ENCODE measurements at places on chromosomes 3 and 15. TPM values are rescaled to one million over a fixed set of nuclear protein-coding genes. Genes with fewer than 3 reads are reported as not detected.

AADACL2 gene
- total RNA-seq: not detected

LARP6 gene
- not detected for total RNA-seq

ISL2 gene
- total RNA-seq: not detected

MOBP gene
- total RNA-seq: not detected

SLC9A9 gene
- total RNA-seq: 1.4 TPM

SLC15A2 gene
- 0.59 TPM for total RNA-seq

BRK1 gene
- 83.4 TPM for total RNA-seq

MSL2 gene
- total RNA-seq: 48.3 TPM

GNB4 gene
- 0.88 TPM for total RNA-seq

DUOXA2 gene
- not detected for total RNA-seq

TRPC1 gene
- 6.2 TPM for total RNA-seq

Data from activated CD4-positive, alpha-beta T cell treated with anti-CD3 and anti-CD28 coated beads for 36 hours (primary cell).